ENCODE measurements at places on chromosomes 13 and 19.
A peak's percentile ranks its signal among the peaks of the same experiment; 100 is the strongest.

- DNase-seq, result no peak
Observed at GRCh38 chr19:46955813-46956371, 63.7 kb upstream of the NPAS1 start.

DNA sequence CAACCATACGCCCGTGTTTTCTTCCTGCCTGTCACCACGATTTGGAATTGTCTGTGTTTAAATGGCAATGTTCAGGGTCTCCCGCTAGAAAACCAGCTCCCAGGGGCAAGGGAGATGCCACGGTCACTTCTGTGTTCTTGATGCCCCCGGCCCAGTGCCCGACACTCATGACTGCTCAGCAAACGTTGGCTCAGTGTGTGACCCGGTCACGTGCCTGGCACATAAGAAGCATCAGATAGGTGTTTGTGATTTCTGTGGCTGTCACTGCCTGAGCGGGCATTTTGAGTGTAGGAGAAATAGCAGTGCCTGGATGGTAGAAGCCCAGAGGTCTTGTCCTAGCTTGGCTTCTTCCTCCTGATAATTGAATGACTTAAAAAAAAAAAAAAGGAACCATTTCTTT is 15.5 kb downstream of the HDGFL2 start:
- DNase-seq, result no peak

- DNase-seq, result peak; percentile 100
Observed at GRCh38 chr19:58543826-58544590, at the start of gene TRIM28. TSS of gene TRIM28 (plus strand) at chr19:58544064. CDS start at chr19:58544758, 694 bp downstream.

GRCh38 chr13:99043831-99044231 is 66.0 kb upstream of the DOCK9 start:
- DNase-seq, result no peak

DNA sequence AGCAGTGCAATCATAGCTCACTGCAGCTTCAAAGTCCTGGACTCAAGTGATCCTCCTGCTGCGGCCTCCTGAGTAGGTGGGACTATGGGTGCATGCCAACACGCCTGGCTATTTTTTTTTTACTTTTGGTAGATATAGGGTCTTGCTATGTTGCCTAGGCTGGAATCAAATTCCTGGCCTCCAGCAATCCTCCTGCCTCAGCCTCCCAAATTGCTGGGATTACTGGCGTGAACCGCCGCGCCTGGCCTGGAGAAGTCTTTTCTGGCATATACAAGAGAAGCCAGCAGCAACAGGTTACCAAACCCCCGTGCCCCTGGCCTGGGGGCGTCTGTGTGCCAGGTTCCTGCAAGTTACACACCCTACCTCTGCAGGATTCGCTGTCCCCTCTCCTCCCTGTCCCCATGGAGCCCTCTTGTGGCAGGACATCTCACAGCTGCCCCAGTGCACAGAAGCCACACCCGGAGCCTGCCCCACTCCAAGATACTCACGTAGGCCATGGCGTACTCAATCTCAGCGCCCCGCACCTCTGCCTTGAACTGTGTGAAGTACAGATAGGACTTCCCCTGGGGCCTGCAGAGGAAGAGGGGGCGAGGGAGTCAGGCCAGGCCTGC is 9.9 kb downstream of the MYDGF start:
- no peak for DNase-seq

GRCh38 chr13:38440666-38441065 is 91.0 kb downstream of the UFM1 start:
- no peak for DNase-seq

DNA sequence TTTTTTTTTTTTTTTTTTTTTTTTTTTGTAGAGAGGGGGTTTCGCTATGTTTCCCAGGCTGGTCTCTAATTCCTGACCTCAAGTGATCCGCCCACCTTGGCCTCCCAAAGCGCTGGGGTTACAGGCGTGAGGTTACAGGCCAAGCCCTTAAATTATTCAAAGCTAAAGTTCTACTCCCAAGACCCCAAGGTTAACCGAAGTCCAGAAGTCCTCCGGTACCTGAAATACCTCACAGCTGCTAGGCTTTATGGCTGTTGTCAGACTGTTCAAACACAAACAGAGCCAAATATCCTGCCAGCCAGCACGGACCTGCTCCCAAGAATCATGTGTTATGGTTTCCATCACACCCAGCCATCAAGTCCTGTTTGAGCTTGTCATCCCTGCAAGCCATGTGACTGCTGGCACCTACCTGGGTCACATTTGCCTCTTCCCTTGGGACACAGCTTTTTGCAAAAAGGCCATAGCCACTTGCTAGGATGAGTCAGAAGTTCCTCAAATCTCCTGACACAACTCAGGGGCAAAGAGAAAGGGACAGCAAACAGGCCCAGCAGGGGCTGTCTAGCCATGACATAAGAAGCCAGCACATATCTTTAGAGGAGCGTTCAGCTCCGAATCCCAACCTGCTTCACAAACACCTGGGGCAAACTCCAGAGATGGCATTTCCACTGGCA is 129.9 kb downstream of the FOXO1 start:
- no peak for DNase-seq

- no peak for DNase-seq
Observed at GRCh38 chr13:71879808-71880344, 12.9 kb upstream of the DACH1 start.

- DNase-seq, result no peak
Observed at GRCh38 chr13:36432106-36432544, at the start of gene CCNA1. TSS of gene CCNA1 (plus strand) at chr13:36432495. CDS start at chr13:36433057, 562 bp downstream.

DNA sequence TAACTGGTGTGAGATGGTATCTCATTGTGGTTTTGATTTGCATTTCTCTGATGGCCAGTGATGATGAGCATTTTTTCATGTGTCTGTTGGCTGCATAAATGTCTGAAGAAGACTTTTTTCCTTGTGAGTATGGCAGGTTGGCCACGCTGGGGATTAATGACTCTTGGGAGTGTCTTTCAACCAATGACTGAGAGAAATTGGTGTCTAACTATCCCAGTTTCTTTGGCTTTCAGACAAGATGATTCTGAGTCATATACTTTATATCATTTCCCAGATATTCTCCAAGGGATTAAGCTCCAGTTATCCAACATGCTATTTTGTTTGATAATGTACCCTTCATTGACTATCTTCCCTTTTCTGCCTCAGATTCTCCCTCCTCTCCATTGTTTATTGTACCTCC is 35.5 kb upstream of the CSNK1A1L start:
- no peak for DNase-seq

Data from activated T-helper 9 cell treated with anti-CD3 and anti-CD28 coated beads, Interleukin-2, amount 50 U/mL, for 16 hours (primary cell).